Activated CD4-positive, alpha-beta memory T cell treated with anti-CD3 and anti-CD28 coated beads for 36 hours (primary cell): ENCODE measurements at places on chromosomes 6 and 20. TPM values are rescaled to one million over a fixed set of nuclear protein-coding genes. Genes with fewer than 3 reads are reported as not detected.

GRCh38 chr6:3227363-3228045, at the start of gene TUBB2B:
Gene TUBB2B, minus strand, starts transcription at chr6:3227653. Its CDS starts 110 bp downstream, at chr6:3227543.
- DNase-seq = no peak

DNA sequence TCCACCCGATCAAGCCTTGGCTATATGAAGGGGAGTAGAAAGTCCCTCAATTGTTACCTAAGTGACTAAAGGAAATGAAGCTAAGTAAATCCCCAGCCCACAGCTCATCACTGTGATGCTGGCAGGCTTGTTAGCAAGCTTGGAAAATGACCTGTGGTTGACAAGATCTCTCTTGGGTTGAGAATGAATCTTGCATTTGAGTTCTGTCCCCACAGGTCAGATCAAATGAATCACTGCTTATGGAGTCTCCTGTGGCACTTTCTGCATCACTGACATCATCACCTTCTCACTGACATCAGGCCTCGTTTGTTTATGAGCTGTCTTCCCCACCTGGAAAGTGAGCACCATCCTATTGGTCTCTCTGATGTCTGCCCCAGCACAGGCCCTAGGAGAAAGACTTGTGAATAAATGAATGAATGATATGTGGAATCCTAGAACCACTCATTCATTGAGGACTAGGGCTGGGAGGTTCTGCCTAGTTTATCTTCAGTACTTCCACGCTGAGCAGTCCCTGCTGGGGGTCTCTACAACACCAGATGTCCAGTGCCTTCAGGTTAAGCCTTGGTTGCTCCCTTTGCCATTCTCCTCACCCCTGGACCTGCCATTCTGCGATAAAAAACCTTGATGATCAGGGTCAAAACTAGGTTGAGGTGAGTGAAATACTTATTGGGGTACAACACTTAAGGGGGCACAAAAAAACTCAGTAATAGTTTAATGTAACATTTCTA, 318.4 kb upstream of the MOCS1 start:
- no peak for DNase-seq

The PRR18 gene
- not detected for total RNA-seq

- no peak for DNase-seq
Observed at GRCh38 chr6:147137986-147138385, 66.2 kb upstream of the STXBP5 start.

DNA sequence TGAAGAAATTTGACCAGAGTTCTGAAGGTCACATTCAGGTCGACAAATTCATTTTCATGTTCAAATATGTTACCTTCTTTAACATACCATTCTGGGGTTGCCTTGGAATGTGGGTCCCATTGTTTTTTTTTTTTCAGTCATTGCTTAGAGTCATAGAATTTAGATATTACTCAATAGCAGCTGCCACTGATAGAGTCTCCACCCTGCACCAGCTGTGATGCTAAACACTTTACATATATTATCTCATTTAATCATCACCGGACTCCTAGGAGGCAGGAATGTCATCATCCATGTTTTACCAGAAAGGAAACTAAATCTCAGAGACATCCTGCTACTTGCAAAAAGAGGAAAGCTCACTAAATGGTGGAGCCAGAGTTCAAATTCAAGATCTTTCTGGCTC, 204.7 kb downstream of the ESR1 start:
- no peak for DNase-seq

The DEFB113 gene
- not detected for total RNA-seq

DNA sequence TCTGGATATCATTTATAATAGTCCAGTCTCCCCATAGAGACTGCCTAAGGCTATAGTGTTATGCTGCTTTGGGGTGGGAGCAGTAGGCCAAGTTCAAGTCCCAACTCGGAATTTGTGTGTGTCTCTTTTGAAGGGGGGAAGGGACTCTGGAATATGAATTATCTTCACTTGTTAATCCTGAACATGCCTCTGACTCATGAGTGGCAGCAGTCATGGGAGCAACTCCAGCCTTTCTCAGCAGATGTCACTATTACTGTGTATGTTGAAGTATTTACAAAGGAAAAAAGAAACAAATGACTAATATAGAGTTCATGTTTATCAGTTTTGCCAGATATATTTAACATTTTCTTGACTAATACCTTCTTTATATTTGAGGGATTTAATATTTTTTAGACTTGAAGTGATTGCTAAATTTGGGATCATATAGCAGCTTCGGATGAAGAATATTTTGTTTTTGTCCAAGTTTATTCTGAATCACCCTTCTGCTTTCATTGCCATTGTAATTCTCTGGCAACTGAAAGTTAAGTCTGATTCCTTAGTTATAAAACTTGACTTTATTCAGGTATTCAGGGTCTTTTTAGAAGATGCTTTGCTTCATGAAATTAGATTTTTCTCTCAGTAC, 23.4 kb downstream of the FAM217A start:
- no peak for DNase-seq

DNA sequence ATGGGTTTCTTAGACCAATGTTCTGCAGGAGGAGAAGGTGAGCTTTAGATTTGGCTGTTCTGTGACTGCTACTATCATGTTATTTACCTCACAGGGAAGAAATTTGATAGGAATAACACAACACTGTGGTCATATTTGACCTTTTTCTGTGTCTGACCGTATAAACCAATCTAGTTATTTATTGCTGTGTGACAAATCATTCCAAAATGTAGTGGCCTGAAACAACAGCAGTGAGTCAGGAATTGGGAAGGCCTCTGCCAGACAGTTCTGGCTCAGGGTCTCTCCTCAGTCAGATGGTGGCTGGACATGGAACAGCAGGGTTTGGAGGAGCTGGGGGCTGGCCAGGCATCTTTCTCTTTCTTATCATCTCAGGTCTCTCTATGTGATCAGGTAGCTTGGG, 33.0 kb downstream of the RIPOR2 start:
- DNase-seq = no peak

The BPIFA1 gene
- total RNA-seq = not detected

DNA sequence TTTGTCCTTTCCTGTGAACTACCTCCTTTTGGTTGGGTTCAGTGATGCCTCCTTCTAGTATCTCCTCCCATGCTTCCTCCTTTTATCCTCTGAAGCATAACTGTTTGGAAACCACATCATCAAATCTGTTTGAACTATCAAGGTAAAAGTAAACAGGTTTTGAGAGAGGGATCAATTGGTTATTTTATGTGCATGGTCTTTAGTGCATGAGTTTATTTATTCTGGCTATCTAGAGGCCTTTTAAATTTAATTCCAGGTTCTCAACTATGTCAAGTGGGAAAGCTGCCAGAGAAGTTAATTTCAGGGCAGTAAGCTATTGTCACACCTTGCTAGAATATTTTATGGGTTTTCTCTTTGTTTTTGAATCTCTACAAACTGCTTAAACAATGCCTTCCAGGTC, 54.1 kb downstream of the WASF1 start:
- no peak for DNase-seq

The CD93 gene
- total RNA-seq = 1.9 TPM

DNA sequence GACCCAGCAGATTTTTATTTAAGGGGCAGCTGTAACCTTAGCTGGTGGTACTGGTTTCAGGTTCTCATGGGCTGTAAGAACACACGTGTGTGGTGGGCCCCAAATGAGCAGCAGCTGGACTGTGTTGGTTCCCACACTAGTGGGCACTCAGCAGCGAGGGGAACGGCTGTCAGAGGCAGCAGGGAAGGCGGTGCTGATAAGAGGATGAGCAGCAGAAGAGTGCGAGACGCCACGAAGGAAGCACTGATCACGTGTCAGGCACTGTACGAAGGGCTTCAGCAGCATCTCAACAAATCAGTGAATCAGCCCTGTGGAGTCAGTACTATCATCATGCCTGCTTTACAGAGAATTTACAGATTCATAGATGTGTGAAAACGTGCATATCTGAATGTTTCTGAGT, 41.0 kb upstream of the EMILIN3 start:
- no peak for DNase-seq

The C4B gene
- 5.5 TPM for total RNA-seq

DNA sequence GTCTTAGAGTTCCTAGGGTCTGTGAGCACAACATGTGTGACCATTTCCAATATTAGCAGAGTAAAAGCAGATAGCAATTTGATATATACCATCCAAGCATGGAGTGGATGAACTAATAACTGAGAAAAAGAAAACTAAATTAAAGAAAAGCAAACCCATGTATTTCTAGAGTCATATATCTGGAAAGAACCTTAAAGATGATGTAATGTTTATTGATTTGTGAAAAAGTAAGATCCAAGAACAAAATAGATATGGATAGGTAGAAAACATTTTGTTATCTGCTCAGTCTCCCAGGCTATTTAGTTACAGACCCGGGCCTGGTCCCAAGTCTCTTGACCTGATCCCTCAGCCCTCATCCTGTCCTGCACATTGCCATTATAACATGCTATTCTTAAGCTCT, 526.8 kb downstream of the EPM2A start:
- DNase-seq = no peak

The FAM229B gene
- total RNA-seq = 7.3 TPM

The FAM184A gene
- 10.8 TPM for total RNA-seq

DNA sequence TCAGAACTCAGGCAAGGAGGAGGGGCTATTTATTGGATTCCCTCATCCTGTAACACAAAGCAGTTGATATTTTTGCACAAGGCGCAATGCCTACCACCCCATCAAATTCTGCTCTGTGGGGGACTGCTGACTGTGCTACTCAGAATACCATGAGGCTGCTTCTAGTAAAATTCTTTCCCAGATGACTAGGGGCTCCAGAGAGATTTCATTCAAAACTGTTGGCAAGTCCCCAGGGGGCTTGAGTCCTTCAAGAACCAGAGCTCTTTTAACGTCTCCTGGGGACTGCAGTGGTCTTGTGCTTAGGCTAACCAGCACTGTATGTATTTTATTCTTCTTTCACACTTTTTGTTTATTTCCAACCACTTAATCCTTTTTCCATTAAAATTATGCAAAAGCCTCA, 365.9 kb upstream of the AGPAT4 start:
- no peak for DNase-seq

- no peak for DNase-seq
Observed at GRCh38 chr6:33957892-33958525, 154.2 kb upstream of the MLN start.

DNA sequence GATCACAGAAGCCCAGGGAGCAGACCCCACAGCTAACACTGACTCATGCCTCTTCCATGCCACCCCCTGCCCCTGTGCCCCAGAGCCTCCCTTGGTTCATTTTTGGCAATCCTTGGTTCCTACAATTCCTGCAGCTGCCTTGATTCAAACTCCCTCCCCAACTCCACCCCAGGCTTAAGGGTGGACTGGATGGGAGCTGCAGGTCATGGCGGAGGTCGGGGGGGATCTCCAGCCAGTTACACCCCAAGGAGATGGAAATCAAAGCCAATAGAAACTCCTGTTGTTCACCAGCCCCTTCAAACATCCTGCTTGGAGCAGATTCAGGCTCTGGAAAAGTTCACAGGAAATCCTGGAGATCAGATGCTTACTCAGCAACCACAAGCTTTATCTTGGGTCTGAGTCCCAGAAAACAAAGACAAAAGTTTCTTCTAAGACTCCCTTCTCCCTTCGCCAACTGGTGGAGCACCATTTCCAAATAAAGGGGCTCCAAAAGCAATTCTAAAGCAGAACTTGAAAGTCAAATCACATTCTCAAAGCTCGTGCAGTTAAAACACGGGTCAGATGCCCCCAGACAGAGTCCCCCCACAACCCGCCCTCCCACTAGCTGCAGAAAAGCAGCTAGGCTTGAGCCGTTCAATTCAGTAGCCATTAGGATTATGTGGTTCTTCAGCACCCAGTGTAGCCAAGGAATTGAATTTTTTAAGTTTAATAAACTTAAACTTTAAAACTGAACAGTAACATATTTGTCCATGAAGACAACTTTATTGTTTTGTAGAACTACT, 149.5 kb downstream of the ANKRD60 start:
- no peak for DNase-seq

- no peak for DNase-seq
Observed at GRCh38 chr20:42074944-42075343, 456.8 kb upstream of the CHD6 start.

The CAGE1 gene
- 0.12 TPM for total RNA-seq

- peak; percentile 45 for DNase-seq
Observed at GRCh38 chr6:160992061-160992979, 751 bp downstream of the MAP3K4 start.

- no peak for DNase-seq
Observed at GRCh38 chr6:33203443-33204164, 851 bp upstream of the HSD17B8 start.

GRCh38 chr6:143135797-143136561, 75.3 kb downstream of the AIG1 start:
- no peak for DNase-seq

DNA sequence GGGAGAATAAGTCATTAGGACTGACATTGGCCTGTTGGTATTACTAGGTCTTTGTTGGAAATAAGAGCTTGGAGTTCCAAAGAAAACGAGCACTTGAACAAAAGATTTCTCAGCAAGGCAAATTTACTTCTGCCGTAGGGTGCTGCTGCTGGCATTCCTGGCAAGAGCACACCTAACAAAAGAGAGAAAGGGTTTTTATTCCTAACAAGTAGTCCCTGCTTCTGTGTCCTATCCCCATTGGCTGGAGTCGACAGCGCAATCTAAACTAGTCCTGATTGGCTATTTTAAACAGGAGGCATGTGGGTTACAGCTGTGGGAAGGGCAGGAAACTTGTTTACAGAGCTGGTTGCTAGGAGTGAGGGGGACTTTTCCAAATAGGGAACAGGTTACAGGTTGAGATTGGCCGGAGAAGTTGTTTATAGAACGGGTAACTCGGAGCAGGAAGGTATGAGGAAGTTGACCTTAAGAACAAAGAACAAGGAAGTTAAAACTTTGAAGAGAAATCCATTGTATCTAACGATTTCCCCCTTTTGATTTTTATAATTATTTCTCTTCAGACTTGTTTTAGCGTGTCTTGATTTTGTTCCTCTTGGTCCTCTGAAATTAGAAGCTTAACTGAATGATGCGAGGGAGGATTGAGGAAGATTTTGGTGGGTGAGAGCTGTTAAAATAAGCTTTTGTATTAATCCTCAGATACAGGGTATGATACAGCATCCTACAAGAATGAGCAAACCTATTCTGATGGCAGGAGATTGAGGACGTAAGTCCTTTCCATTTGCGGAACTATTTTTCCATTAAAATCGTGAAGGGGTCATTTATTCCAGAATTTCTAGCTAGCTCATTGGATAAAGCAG, 3.4 kb upstream of the ZNFX1 start:
- DNase-seq = peak; percentile 40

- peak; percentile 53 for DNase-seq
Observed at GRCh38 chr6:17156112-17156921, 54.5 kb downstream of the STMND1 start.

The CASS4 gene
- 7.8 TPM for total RNA-seq

GRCh38 chr20:24421071-24421470, 48.4 kb upstream of the SYNDIG1 start:
- DNase-seq = no peak

GRCh38 chr6:170371080-170371479, 64.5 kb downstream of the FAM120B start:
- no peak for DNase-seq
